ENCODE measurements at places on chromosomes 5 and 9.

DNA sequence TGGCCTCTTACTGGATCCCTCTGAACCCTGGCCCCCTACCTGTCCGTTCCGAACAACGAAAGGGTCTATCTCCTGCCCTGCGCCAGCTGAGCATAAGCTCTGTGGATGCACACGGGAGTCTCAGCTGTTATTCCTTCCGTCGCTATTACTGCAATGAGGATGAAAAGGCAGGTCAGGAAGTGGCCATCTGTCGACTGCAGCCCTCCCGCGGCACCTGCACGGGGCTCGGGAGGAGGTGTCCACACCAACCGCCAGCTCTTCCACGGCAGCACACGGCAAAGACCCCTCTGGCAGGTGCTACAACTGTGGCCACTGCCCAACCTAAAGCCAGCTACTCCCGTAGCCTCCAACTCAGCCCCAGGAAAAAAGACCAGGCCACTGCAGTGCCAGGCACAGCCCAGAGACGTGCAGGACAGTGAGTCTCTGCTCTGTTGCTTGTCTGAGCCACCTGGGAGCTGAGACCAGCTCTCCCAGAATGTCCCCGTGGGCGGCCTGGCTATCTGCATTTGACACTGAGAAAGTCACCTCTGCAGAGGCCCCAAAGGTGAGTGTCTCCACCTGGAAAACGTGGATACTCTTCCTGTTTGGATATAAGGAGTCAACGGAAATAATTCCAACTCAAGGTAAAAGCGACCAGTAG is 19.1 kb downstream of the CAMSAP1 start:
- no peak for DNase-seq

DNA sequence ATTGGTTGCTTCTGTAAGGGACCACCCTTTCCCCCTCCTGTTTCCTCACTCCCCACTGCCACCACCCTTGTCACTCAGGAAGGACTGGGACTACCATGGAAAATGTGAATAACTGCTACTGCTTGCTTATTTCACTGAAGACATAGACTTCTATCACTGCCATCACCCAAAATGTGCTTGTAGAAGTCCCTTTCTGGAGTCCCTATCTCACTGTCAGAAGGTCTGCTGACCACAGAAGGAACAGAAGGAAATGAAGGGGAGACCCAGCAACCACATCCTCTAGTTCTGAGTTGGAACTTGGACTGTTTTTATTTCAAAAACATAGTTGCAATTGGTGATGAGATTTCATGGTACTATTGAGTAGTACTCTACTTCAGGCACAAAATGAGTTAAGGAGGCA is 122.5 kb downstream of the NPR3 start:
- DNase-seq: no peak

- no peak for DNase-seq
Observed at GRCh38 chr5:83036991-83037575, 40.1 kb downstream of the TMEM167A start.

- DNase-seq: no peak
Observed at GRCh38 chr5:124231230-124231629, 515.2 kb downstream of the ZNF608 start.

- DNase-seq: no peak
Observed at GRCh38 chr5:2272039-2272438, 389.3 kb upstream of the IRX4 start.

- no peak for DNase-seq
Observed at GRCh38 chr5:93311881-93312280, 269.1 kb downstream of the NR2F1-AS1 start.

DNA sequence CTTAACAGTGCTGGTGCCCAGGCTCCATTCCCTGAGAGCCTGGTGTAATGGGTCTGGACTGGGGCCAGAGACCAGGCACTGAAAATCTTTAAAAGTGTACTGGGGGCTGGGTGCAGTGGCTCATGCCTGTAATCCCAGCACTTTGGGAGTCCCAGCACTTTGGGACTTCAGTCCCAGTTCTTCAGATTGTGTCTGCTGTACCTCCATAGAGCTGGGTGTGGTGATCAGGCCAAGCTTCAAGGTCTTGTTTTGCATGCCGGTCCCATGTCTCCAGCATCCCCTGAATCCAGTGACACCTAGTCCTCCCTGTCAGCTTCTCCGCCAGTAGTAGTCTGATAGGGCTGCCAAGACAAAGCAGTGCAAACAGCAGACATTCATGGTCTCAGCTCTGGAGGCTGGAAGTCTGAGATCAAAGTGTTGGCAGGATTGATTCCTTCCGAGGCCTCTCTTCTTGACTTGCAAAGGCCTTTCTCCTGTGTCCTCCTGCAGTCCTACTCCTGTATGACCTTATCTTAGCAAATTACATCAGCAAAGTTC is 108.2 kb downstream of the SYK start:
- DNase-seq: no peak

DNA sequence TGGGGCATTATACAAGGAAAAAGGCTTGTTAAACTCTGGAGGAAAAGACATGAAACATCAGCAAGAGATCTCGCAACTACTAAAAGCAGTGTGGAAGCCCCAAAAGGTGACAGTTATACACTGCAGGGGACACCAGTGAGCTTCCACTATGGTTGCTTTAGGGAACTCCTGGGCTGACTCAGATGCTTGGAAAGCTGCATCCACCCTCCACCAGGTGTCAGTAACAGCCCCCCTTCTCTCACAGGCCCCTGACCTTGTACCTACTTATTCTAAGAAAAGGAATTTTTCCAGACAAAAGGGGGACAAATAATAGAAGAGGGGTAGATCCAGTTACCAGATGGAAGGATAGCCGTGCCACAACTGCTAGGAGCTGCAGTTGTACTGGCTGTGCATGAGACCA is 154.4 kb upstream of the COX7C start:
- no peak for DNase-seq

DNA sequence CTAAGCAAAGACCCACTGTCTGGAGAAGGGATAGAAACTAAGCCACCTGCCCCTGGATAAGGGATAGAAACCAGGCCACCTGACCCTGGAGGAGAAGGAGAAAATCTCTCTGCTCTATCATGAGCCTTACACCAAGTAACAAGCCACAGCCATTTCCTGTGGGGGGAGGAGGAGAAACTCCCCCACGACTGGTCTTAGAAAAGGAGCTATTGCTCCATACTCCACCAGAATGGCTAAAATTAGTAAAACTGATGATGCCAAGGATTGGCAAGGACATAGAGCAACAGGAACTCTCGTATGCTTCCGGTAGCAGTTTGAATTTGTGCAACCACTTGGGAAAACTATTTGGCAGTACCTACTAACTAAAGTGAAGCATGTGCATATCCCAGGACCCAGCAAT is 70.8 kb downstream of the ACTL7B start:
- DNase-seq: no peak

- no peak for DNase-seq
Observed at GRCh38 chr5:16493261-16493660, 27.7 kb upstream of the ZNF622 start.

GRCh38 chr5:58013542-58014258 is 446.2 kb downstream of the PLK2 start:
- DNase-seq: no peak

DNA sequence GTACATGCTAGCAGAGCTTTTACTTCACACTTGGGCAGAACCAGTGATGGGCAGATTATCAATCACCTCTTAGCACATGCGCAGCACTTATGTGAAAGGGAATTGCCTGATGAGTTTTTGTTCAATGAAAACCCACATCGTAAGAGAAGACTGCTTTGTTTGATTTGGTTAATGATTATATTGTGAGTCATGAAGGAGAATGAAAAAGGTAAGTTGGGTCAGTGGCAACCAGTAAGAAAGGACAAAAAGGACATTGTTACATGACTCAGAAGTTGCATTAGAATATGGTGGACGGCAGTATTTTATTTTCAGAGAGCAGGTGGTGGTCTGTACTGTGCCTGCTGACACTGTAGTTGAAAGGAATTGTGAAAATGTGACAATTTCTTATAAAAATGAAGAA is 127.4 kb downstream of the AOPEP start:
- DNase-seq: no peak

DNA sequence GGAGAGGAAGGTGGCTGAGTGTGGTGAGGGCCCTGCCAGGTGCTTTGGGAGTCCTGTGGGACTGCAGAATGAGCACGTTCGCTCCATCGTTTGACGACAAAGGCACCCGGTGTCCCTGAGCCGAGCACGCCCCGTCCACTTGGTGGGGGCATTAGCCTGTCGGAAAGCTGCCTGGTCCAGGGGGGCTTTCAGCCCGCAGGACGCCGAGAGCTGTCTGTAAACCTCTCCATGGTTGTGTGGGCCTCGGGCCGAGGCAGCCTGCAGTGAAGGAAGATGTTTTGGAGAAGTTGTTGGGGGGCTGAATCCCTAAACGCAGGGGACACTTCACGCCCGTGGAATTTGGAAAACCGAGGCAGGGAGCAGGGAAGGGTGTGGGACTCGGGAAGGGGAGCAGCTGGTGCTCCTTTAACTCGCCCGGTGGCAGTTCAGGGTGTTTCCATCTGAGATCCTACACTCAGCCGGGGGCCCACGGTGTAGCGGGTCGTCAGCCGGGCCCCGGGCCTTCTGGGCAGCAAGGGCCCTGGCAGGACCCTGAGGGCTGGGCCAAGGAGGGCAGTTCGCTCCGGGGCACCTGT is 53.8 kb downstream of the MRPL36 start:
- no peak for DNase-seq

DNA sequence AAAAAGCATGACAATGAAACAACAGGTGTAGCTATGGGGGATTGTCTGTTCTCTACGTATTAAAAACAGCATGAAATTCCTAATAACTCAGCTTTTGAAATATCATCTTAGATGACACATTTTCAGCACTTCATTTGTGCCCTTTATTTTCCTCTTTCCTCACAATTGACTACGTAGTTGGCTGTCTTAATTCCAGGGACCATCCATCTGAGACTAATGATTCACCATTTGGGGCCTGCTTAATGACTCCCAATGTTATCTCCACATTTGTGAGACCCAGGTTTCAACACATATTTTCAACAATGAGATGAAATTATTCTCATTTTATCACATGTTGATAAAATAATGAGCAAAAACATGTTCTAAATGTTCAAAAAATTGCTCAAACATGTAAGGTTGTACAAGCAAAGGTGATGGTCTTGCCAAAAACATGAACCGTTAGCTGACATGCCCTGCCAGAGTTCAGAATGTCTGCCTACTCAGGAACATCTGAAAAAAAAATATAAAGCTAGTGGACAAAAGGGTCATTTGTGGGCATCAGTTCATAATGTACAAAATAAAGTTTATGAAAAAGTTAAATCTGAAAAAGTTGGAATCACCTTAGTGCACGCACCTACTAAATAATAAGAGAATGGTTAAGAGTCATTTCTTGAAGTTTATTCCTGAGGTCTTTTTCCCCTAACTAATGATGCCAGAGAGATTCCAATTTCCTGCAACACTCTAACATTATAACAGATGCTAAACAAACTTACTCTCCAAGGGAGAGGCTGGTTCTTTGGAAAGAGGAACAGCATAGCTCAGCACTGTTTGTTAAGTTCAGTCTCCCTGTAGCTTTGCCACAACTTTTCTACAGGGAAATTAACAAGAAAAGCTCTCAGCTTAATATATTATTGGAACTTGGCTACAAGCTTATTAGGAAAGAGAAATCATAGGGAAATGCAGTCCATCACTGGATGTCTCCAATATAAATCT is 275.5 kb downstream of the SPOCK1 start:
- no peak for DNase-seq

DNA sequence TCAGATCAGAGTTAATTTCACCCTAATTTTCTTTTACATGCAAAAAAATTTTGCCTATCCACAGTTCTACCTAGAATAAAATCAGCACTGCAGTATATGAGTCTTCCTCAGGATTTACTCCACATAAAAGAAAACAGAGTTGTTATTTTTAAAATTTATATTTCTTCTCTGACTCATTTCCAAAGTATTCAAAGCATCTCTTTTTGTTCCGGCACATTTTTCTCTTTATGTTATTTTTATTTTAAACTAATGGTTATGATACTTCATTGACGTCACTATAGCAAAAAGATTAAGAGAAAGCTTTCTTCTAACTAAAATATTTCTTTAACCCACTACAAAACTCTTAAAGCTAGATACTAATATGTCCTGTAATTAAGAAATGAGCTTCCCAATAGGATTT is 590.4 kb downstream of the PRELID2 start:
- DNase-seq: no peak

DNA sequence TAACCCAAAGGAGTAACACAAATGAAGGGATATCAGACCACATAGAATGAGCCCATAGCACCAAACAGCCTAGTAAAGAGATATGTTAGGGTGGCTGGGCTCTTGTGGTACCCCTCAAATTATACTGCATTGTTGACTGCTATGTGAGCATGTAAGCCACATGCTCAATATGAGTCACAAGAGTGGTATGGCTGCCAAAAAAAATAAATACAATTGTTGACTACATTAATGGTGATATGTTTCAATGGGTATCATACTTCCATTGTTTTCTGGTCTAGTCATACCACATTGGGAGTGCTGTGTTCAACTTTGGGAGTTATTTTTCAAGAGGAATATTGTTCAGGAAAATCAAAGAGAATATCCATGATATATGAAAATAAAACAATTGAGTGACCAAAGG is 162.4 kb upstream of the PIK3R1 start:
- DNase-seq: no peak

DNA sequence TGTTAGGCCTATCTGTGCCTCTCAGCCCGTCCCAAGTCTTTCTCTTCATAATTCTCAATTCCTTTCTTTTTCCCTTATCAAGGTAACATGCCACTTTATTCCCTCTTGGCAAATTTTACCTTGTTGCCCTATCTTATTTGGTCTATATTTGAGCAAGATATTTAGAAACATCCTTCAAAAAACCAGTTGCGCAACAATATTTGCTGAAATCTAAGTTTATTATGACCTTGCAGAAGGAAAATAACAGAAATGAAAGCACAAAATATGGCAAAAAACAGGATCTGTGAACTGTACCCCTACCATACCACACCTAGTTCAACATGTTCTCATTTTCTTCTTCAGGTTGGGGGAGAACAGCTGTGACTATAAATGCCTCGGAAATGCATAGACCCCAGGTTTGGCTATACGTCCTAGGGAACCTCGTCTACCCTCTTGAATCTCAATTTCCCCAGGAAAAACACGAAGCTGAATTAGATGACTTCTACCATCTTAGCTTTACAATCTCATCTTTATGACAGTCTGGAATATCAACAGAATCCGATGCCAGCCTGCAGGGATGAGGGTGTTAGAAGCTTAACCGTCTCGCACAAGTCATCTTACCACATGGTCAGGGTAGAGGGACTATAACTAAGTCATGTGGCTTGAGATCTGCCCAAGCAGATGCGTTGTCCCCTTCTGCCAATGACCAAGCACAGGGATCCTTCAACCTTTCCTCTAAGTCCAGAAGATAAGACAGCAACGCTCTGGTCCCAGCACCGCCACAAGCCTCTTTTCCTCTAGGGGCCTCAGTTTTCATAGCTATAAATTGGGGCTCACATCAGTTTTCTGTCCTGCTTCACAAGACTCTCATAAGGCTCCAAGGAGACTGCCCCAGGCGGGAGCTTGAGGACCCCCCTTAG is 1.3 kb downstream of the LCP2 start:
- DNase-seq: no peak

All from stimulated activated CD8-positive, alpha-beta memory T cell treated with anti-CD3 and anti-CD28 coated beads, Interleukin-2, amount 100 ng/mL, for 1 hour (primary cell).